ENCODE measurements at places on chromosomes 11 and 22.

- no peak overlapping the region for H3K27ac ChIP-seq
- DNase-seq = no peak
- H3K27me3 ChIP-seq = no peaks in the 10 kb centered on the region
- H3K36me3 ChIP-seq = peaks cover 5% of the 10 kb centered on the region
- H3K4me1 ChIP-seq = peaks cover 23% of the 10 kb centered on the region
Measured at GRCh38 chr22:40519284-40519947, 117.1 kb downstream of the MRTFA start.

DNA sequence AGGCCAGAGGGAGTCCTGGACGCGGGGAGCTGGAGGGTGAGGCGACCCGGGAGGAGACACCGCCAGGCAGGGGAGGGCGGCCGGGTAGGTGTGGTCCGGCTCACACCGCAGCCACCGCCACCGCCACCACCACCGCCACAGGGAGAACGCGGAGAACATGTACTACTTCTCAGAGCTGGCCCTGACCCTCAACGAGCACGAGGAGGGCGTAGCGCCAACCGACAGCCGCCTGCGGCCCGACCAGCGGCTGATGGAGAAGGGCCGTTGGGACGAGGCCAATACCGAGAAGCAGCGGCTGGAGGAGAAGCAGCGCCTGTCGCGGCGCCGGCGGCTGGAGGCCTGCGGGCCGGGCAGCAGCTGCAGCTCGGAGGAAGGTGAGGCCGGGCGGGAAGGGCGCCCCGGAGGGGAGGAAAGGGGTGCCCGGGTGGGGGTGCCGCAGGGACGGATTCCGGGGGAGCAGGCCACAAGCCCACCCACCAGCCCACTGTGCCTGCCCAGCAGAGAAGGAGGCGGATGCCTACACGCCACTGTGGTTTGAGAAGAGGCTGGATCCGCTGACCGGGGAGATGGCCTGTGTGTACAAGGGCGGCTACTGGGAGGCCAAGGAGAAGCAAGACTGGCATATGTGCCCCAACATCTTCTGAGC is 62.8 kb downstream of the MORC2 start:
- no peak for DNase-seq
- no peak overlapping the region for H3K4me3 ChIP-seq
- H3K4me1 ChIP-seq = no peaks in the 10 kb centered on the region
- no peaks in the 10 kb centered on the region for H3K27me3 ChIP-seq
- H3K36me3 ChIP-seq = peaks cover 6% of the 10 kb centered on the region

- DNase-seq = peak; percentile 32
- peaks cover 26% of the 10 kb centered on the region for H3K4me1 ChIP-seq
- H3K27ac ChIP-seq = peak overlapping the region; percentile 63
- H3K4me3 ChIP-seq = no peak overlapping the region
Measured at GRCh38 chr11:121870206-121871045, 245.6 kb downstream of the BLID start.

DNA sequence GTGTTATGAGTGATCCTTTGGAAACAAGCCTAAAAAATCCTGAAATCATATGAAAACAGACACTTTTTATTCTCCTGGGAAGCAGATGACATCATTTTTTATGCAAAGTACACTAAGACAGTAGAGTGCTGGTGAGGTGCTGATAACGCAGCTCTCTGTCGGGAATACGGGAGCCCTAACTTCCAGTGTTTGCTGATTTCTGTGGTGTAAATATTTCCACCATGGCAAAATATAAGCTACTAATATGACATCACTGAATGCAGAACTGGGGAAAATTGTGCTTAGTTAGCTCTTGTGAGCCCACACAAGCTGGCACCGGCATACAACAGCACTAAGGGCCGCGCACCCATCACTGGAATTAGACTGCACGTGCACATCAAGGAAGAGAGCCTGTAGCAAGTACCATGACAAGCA is 82.6 kb downstream of the FAM76B start:
- H3K4me1 ChIP-seq = peaks cover 23% of the 10 kb centered on the region
- no peaks in the 10 kb centered on the region for H3K36me3 ChIP-seq
- no peak for DNase-seq
- no peaks in the 10 kb centered on the region for H3K27me3 ChIP-seq
- H3K27ac ChIP-seq = peak overlapping the region; percentile 81

DNA sequence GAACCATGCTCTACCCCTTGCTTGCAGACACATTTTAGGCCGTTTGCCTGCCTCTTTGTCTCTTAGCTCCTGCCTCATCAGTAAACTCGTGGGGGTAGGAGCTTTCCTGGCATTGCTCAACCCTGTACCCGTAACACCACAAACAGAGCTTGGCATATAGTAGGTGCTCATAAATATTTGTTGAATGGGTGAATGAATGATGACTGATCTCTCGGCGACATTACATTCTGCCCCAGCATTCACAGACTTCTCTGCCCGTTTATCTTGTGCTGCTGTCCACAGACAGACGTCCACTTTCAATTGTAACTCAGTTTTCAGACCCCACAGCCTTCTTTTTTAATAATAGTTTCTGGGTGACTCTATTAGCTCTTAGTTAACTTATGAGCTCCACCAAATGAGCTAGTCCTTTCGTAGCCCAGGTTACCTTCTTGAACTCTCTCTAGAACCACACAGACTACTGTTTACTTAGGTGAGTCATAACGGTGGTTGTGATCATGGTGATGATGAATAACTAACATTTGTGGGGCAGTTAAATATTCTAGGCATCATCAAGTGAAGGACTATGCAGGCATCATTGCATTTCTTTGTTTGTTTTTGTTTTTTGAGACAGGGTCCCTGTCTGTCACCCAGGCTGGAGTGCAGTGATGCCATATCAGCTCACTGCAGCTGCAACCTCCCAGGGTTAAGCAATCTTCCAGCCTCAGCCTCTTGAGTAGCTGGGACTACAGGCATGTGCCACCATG is 188.4 kb downstream of the ADAMTS15 start:
- no peak for DNase-seq
- H3K36me3 ChIP-seq = no peaks in the 10 kb centered on the region
- H3K4me1 ChIP-seq = no peaks in the 10 kb centered on the region
- H3K27me3 ChIP-seq = no peaks in the 10 kb centered on the region

DNA sequence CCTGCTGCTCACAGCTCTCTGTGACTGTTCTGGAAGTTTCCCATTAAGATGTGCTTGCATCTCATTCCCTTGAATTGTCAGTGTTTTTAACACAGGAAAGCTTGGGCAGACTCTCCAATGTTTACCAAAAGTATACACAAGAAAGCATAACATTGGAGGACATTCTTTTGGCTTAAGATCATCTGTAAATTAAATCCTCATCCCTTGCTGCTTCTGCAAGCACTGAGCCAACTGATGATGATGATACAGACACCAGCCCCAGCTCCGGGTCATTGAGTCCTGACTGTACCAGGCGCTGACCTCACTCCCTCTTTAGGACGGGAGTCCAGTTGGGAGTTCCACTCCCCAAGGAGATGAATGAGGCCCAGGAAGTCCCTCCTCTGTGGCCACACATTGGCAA is 23.8 kb downstream of the CD82 start:
- H3K4me3 ChIP-seq = no peak overlapping the region
- peaks cover 45% of the 10 kb centered on the region for H3K4me1 ChIP-seq
- no peaks in the 10 kb centered on the region for H3K27me3 ChIP-seq
- peaks cover 27% of the 10 kb centered on the region for H3K36me3 ChIP-seq

- H3K27ac ChIP-seq = no peak overlapping the region
- no peaks in the 10 kb centered on the region for H3K27me3 ChIP-seq
- no peaks in the 10 kb centered on the region for H3K4me1 ChIP-seq
- DNase-seq = no peak
- H3K4me3 ChIP-seq = no peak overlapping the region
Measured at GRCh38 chr11:29166306-29166705, 850.5 kb downstream of the KCNA4 start.

DNA sequence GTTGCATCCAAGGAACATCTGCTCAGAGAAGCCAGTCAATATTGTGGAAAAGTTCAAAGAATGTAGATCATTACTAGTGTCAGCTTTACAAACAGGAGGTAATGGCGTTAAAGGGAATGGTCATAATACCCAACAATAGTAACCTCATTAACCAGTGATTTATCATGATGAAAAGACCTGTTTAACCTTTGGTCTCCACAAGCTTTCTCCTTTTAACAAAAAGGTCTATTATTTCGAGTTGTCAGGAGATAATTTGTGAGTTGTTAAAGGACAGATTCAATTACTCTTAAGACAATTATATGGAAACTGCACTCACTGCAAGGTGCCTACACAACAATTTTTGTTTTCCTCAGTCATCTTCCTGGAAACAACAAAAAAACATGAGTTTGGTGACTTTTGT is 73.8 kb upstream of the HTATIP2 start:
- no peaks in the 10 kb centered on the region for H3K27me3 ChIP-seq
- H3K36me3 ChIP-seq = no peaks in the 10 kb centered on the region
- no peak overlapping the region for H3K4me3 ChIP-seq
- no peak overlapping the region for H3K27ac ChIP-seq

All from tibial artery (tissue), 4 donors.